Fibroblast of skin of left quadriceps (primary cell): ENCODE measurements at places on chromosomes 6 and 20.

DNA sequence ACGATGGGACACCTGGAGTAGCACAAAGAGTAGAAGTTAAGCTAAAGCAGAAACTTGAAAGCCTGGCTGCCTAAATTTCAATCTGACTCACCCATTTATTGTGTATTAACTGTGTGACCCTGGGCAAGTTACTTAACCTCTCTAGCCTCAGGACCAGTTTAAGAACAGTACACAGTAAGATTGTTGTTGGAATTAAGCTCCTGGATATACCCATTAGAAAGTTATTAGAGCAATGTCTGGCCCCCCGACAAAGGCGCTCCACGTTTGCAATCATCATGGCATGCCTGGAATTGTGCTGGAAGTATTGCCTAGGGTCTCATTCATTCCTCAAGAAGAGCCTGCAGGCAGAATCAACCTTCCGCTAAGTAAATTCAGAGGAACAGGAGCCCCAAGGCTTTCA lies 1.4 kb downstream of the SDC4 start:
- no peak for DNase-seq

- DNase-seq, result no peak
Measured at GRCh38 chr6:13419422-13420195, 67.8 kb downstream of the GFOD1 start.

GRCh38 chr6:15244620-15245360 lies 1.1 kb upstream of the JARID2 start:
- DNase-seq, result no peak

DNA sequence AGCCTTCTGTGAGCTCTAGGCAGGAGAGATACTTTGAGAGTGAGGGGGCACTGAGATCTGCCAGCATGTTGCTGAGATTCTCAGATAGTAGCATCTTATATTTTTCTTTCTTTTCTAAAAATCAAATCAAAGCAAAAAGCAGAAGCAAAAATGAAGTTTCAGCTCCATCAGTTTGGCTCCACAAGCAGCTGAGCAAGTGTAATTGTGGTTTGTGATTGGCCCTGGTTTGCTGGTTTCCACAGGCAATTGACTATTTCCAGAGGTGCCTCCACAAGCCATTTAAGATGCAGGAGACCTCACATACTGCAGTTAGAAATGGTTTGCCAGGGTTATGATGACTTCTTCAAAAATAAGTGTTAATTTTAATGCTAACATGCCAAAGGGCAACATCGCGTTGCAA lies 4.3 kb downstream of the SLC35D3 start:
- DNase-seq, result no peak

- no peak for DNase-seq
Measured at GRCh38 chr20:17664025-17664633, 17.9 kb downstream of the RRBP1 start.

GRCh38 chr6:146968041-146968760 lies 236.0 kb upstream of the STXBP5 start:
- DNase-seq, result peak; percentile 67
